ENCODE measurements at places on chromosomes 6 and 20. TPM values are rescaled to one million over a fixed set of nuclear protein-coding genes. Genes with fewer than 3 reads are reported as not detected.

DNA sequence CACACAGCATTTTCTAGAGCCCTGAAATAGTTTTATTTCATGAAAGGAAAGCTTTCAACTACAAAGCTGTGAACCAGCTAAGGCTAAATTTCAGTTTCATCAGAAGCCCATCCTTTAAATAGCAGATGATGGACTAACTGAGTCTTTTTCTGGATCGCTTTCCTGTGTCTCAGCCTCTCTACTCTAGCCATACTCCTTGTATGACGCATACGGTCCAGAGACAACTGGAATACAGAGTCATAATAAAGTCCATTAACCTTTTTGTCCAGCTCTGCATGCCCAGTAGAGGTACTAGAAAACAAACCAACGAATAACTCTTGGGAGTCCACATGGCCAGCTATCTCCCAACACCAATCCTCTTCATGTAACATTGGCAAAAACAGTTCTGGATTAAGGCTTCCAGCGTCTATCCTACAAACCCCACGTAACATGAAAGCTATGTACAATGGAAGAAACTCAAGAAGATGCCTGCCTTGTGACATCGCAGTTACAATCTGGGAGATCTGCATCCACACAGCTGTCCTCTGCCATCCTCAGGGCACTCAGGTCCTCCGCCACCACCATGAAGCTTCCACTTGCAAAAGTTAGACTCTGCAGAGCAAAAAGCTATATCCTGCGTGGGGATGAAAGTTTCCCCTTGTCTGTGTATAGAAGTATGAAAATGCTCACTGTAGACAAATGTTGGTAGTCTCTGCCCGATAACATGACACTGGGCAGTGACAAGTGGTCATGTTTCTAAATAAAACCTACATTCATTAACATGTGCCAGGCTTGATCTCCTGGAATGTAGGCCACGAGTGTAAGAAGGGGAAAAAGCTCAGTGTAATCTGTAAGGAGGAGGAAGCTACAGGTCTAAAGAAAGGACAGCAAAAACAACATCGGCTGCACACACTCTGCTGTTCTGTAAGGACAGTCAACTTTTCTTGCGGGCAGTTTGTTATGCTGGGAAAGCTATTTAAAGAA lies 360.4 kb downstream of the ESR1 start:
- H3K36me3 ChIP-seq: peaks cover 23% of the 10 kb centered on the region
- peaks cover 6% of the 10 kb centered on the region for H3K4me1 ChIP-seq

DNA sequence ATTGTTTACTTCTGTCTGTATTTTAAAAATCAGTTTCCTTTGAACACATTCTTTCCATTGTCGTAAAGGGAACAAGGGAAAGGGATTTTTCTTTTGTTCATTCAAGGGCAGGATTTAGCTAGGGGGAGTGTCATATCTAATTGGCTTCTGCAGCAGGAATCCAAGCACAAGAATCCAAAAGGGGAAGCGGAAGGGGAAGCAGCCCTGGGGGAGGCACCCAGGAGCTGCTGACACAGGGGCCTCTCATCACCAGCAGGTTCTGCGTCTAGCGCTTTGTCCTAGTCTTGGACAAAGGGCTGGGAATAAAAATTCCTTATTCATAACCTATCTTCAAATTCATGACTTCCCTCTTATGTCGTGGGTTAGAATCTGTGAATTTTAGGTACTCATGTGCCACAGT lies 13.7 kb downstream of the RIPK1 start:
- H3K27me3 ChIP-seq: peaks cover 2% of the 10 kb centered on the region
- no peak overlapping the region for H3K27ac ChIP-seq
- no peak overlapping the region for H3K4me3 ChIP-seq

DNA sequence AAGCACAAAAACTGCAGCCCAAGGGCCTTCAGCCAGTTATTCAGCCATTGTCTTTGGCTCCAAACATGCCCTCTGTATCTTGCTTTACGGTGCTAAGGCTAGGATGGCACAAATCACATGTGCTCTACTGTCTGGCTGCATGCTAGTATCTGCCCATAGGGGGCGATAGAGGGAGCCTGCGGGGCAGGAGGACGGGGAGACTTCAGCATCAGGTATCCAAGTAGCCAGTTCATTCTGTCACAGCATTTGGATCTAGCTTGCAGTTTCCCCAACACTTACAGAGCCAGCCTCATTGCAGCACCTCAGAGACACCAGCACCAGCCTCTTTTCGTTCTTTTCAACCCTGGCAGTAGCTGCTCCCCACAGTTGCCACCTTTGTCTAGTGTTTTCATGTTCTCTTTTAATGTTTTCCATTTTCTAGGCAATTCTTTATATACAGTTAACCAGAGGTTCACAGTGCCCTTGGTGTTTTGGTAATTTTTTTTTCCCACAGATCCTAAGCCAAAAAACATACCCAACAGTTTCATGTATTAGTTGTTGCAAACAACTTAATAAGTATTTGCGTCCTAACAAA lies 705.9 kb downstream of the PTPRT start:
- peaks cover 3% of the 10 kb centered on the region for H3K27me3 ChIP-seq
- H3K27ac ChIP-seq: no peak overlapping the region
- no peak overlapping the region for H3K4me3 ChIP-seq
- H3K36me3 ChIP-seq: no peaks in the 10 kb centered on the region
- H3K4me1 ChIP-seq: no peaks in the 10 kb centered on the region

DNA sequence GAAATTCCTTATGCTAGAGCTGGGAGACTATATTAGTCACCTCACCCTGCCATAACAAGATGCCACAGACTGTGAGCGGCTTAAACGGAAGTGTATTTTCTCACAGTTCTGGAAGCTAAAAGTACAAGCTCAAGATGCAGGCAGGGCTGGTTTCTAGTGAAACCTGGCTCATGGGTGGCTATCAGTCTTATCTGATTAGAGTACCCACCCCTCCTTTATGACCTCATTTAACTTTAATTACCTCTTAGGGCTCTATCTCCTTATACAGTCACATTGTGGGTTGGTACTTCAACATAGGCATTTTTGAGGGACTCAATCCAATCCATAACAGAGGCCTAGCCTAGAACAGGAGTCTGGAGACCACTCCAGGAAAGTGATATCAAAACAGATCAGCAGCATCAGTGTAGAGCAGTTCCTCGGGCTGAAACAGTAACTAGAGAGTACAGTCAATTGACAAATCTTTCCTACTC lies 2.3 kb upstream of the SNRNP48 start:
- H3K36me3 ChIP-seq: peaks cover 35% of the 10 kb centered on the region
- peaks cover 51% of the 10 kb centered on the region for H3K4me1 ChIP-seq
- H3K27me3 ChIP-seq: peaks cover 3% of the 10 kb centered on the region

GRCh38 chr20:7146552-7147219 lies 379.2 kb downstream of the BMP2 start:
- no peaks in the 10 kb centered on the region for H3K27me3 ChIP-seq
- no peaks in the 10 kb centered on the region for H3K4me1 ChIP-seq
- H3K36me3 ChIP-seq: peaks cover 6% of the 10 kb centered on the region
- no peak overlapping the region for H3K4me3 ChIP-seq
- no peak overlapping the region for H3K27ac ChIP-seq
- DNase-seq: no peak

- no peak overlapping the region for H3K4me3 ChIP-seq
- H3K36me3 ChIP-seq: no peaks in the 10 kb centered on the region
- H3K27ac ChIP-seq: no peak overlapping the region
- no peak for DNase-seq
Observed at GRCh38 chr6:153096031-153096430, 35.1 kb downstream of the RGS17 start.

DNA sequence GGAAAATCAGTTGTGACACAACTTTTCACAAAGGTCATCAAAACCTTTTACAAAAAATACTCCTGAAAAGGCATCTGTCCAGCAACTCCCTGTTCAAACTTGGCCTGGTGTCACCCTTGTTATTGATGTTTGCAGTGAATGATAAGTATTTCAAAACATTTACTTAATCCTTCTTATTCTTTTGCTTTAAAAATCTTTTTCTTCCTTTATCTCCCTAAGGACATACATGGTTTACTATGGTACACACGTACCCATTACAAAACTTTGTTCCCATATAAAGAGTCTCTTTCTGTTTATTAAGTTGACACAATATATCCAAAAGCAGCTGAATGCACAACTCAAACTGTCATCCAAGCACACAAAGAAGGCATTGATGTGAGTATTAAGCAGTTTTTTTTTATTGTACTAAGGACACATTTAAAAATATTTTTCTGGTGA lies 17.5 kb downstream of the GSTA2 start:
- DNase-seq: no peak
- H3K4me3 ChIP-seq: no peak overlapping the region
- no peaks in the 10 kb centered on the region for H3K27me3 ChIP-seq
- peaks cover 4% of the 10 kb centered on the region for H3K36me3 ChIP-seq
- no peak overlapping the region for H3K27ac ChIP-seq

- H3K4me3 ChIP-seq: no peak overlapping the region
- H3K4me1 ChIP-seq: no peaks in the 10 kb centered on the region
- H3K27ac ChIP-seq: no peak overlapping the region
- no peaks in the 10 kb centered on the region for H3K36me3 ChIP-seq
Observed at GRCh38 chr20:47854687-47855212, 69.5 kb upstream of the SULF2 start.

- no peak overlapping the region for H3K4me3 ChIP-seq
- no peaks in the 10 kb centered on the region for H3K36me3 ChIP-seq
- H3K27ac ChIP-seq: no peak overlapping the region
- peaks cover 5% of the 10 kb centered on the region for H3K4me1 ChIP-seq
Observed at GRCh38 chr6:37587866-37588734, 88.4 kb upstream of the CCDC167 start.

GRCh38 chr20:2986466-2986865 lies 57.0 kb upstream of the GNRH2 start:
- H3K4me3 ChIP-seq: no peak overlapping the region
- no peak for DNase-seq
- H3K36me3 ChIP-seq: peaks cover 25% of the 10 kb centered on the region
- peak overlapping the region; percentile 18 for H3K27ac ChIP-seq

- H3K4me3 ChIP-seq: no peak overlapping the region
- no peak overlapping the region for H3K27ac ChIP-seq
- DNase-seq: no peak
- H3K36me3 ChIP-seq: no peaks in the 10 kb centered on the region
- H3K4me1 ChIP-seq: no peaks in the 10 kb centered on the region
- peaks cover 5% of the 10 kb centered on the region for H3K27me3 ChIP-seq
Observed at GRCh38 chr20:23127506-23128279, 41.6 kb upstream of the CD93 start.

DNA sequence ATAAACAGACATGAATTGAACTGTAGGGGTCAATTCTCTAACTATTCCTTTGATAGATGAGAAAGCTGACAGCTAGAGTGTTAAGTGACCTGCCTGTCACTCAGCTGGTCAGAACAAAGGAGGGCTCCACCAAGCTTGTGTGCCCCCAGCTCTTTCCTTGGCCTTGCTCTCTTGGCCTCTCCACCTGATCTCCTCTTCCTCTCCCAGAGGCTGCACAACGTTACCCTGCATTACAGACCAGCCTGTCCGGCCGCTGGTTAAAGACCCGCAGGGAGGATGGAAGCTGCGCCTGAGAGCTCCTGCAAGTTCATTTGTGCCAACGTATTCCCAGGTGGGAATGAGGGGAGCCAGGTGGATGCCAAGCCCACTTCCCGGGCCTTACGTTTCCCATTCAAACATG lies 22.5 kb downstream of the AGPAT4 start:
- no peak for DNase-seq
- H3K4me1 ChIP-seq: peaks cover 7% of the 10 kb centered on the region
- no peak overlapping the region for H3K4me3 ChIP-seq
- peaks cover 3% of the 10 kb centered on the region for H3K27me3 ChIP-seq
- H3K27ac ChIP-seq: no peak overlapping the region

- no peaks in the 10 kb centered on the region for H3K36me3 ChIP-seq
- H3K27ac ChIP-seq: no peak overlapping the region
- no peak for DNase-seq
- no peaks in the 10 kb centered on the region for H3K4me1 ChIP-seq
- H3K4me3 ChIP-seq: no peak overlapping the region
Observed at GRCh38 chr20:7210910-7211309, 443.4 kb downstream of the BMP2 start.

DNA sequence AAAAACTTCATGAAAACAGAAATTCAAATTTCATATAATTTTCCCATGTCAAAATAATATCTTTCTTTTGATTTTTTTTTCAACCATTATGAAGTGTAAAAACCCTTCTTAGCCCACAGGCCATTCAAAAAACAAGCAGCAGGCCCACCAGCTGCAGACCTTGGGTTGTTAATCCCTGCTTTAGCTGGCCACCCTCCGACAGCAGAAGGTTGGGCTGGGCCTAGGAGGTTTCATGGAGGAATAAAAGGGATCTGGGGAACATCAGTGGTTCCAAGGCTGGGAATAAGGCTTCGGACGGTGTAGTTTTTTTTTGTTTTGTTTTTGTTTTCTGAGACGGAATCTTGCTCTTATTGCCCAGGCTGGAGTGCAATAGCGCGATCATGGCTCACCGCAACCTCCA lies 3.6 kb upstream of the HSP90AB1 start:
- peaks cover 16% of the 10 kb centered on the region for H3K4me1 ChIP-seq
- H3K27ac ChIP-seq: no peak overlapping the region
- peaks cover 16% of the 10 kb centered on the region for H3K36me3 ChIP-seq
- DNase-seq: no peak
- no peak overlapping the region for H3K4me3 ChIP-seq
- peaks cover 9% of the 10 kb centered on the region for H3K27me3 ChIP-seq

DNA sequence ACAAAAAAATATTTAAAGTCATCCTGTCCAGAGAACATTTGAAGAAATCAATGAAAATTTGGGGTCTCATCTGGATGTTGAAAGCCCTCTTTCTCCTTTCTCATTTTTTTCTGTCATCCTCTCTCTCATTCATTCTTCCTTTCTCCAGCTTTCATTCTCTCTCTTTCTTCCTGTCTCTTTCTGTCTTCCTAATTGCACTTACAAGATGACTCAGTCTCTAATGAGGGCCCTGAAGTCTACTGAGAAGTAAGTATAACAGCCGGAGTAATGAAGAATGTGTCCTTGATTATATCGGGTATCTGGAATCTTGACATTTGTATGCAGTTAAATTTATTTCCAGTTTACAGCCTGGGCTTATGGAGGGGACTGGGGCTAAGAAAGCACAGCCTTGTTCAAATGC lies 232.2 kb upstream of the SULF2 start:
- H3K27me3 ChIP-seq: peaks cover 3% of the 10 kb centered on the region
- no peak for DNase-seq
- no peak overlapping the region for H3K27ac ChIP-seq
- H3K4me1 ChIP-seq: no peaks in the 10 kb centered on the region
- H3K36me3 ChIP-seq: peaks cover 13% of the 10 kb centered on the region

Gene EGFL8
- 3.7 TPM for total RNA-seq

Gene KCNS1
- total RNA-seq: 0.73 TPM

Gene L3MBTL1
- total RNA-seq: 2.3 TPM

Gene NINL
- 2.2 TPM for total RNA-seq

Gene KCNK15
- total RNA-seq: not detected

Gene NHSL1
- 7.5 TPM for total RNA-seq

Measured in HFFc6 (cell line).